ENCODE measurements at places on chromosomes 7 and 10.

DNA sequence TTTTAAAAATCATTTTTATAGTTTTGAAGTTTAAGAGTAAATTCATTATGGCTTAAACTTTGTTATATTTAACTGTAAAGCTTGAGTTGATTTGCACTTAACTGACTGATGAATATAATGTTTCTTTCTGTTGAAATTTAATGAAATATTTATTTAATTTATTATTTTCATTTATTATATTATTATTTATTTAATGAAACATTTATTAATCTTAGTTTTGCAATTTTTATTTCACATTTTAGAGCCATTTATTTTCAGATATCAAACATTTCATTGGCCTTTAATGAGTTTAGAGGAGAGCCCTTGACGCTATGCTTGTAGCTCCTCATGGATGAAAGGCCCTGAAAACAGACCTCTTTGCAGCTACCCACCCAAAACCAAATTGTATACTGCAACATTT, 570.0 kb downstream of the LRMDA start:
- no peak for DNase-seq

DNA sequence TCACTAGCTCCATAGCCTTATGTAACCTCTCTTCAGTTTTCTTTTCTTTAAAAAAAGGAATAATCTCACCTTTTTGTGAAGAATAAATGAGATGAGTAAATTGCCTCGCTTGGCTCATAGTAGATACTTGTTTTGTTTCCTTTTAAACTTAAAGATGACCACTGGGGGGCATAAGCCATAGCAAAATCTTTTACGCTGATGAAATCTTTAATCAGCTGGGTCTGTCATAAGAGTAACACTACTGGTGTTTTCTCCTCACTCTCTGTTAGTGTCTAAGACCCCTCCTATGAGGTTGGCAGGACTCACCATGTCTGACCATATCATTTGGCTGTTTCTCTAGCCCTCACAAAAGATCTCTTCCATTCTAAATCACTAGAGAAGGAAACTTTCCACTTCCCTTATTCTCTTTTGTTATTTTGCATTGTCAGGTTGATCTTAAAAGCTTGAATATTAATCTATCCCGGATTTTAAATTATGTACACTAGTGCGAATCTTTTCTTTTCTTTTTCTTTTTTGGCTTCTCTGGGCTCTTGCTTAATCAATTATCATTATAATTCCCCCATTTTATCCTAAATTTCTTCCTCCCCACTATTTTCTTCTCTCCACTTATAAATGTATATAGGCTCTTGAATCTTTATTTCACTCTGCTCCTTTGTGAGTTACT, 12.5 kb downstream of the STAG3 start:
- peak; percentile 67 for DNase-seq

- DNase-seq: no peak
These were observed 32.0 kb upstream of the EN2 start for GRCh38 chr7:155425887-155426286.

GRCh38 chr7:115582956-115583355, 447.6 kb downstream of the TFEC start:
- no peak for DNase-seq

Data from activated CD4-positive, alpha-beta T cell treated with anti-CD3 and anti-CD28 coated beads, Interleukin-2, amount 50 U/mL, for 16 hours (primary cell).